ENCODE measurements at places on chromosomes 7 and 10.

GRCh38 chr10:92689663-92690210, at the start of gene HHEX:
Gene HHEX (plus strand): TSS chr10:92689955. CDS start chr10:92689987, 32 bp downstream.
- peak; percentile 63 for DNase-seq

DNA sequence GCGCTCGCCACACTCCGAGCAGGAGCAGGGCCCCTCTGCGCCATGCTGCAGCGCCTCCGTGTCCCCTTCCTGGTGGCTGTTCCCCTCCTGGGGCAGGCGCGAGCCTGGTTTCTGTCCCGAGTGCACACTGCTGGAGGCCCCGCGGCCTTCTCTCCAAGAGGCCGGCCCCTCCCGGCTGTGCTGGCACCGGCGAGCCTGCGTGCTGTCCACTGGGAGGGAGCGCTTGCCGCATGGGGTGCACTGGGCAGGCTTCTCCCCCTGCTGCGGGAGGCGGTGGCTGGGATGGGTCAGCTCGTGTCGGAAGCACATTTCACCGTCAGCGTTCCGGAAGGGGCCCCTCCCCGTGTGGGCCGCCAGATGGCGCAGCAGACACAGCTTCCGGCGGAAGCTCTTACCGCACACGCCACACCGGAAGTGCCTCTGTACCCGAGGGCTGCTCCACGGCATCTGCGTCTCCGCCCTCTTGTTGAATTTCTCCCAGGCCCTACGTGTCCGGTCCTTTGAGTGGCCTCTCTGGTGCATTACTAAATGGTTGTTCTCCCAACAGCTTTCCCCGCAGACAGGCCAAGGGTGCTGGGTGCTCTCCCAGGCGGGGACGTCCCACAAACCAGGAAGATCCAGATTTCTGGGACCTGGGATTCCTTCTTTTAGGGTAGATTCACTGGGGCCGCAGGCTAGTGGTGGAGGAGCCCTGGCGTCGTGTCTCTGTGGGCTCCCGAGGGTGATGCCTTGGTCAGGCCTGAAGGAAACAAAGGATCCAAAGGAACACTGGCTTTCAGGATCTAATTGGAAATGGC, 18.7 kb downstream of the ZNF786 start:
- DNase-seq = no peak

- peak; percentile 52 for DNase-seq
Measured at GRCh38 chr7:138460649-138461607, 869 bp downstream of the TRIM24 start.

DNA sequence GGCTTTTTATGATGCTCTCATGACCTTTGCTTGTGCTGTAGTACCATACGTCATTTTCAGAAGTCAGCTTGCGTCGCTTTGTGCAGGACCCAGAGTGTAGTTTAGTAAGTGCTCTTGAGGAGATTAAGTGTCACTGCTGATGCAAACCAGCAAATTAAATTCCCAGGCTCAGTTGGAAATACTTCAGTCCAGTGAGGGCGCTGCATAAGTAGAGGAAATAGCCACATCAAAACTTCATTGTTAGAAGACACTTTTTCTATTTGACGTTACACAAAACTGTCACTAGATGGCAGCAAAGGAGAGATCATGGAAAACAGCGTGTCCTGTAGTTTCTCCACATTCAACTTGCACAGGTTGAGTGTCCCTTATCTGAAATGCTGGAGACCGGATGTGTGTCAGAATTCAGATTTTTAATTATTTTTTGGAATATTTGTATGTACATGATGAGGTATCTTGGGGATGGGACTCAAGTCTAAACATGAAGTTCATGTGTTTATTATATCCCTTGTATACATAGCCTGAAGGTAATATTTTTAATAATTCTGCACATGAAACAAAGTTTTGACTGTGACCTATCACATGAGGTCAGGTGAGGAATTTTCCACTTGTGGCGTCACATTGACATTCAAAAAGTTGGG, 7.9 kb downstream of the ZNF22 start:
- peak; percentile 78 for DNase-seq

DNA sequence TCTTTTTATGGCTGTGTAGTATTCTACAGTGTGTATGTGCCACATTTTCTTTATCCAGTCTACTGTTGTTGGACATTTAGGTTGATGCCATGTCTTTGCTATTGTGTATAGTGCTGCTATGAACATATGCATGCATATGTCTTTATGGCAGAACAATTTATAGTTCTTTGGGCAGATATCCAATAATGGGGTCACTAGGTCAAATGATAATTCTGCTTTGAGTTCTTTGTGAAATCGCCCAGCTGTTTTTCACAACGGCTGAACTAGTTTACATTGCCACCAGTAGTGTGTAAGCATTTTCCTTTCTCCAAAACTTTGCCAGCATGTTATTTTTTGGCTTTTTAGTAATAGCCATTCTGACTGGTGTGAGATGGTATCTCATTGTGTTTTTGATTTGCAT, 214.8 kb upstream of the TMEM229A start:
- no peak for DNase-seq

- DNase-seq = no peak
Measured at GRCh38 chr7:76057103-76057812, 9.4 kb downstream of the MDH2 start.

- DNase-seq = peak; percentile 95
Measured at GRCh38 chr10:63236113-63236935, 103.2 kb downstream of the NRBF2 start.

GRCh38 chr10:30997536-30998235, 34.0 kb downstream of the ZNF438 start:
- no peak for DNase-seq

GRCh38 chr7:4136501-4137110, 545.5 kb upstream of the FOXK1 start:
- no peak for DNase-seq

DNA sequence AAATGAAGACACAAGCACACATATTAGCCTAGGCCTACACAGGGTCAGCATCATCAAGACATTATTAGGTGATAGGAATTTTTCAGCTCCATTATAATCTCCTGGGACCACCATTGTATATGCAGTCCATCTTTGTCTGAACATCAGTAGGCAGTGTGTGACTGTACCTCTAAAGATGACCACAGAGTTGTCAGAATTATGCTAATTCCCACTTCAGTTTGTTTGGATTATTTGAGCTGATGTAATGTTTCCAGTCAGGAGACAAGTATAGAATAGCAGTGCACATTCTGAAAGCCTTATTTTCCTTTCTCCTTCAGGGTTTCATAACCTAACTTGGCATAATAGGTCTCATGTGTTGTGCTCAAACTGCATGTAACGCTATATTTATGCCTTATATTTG, 306.4 kb downstream of the NXPH1 start:
- no peak for DNase-seq
